Fibroblast of gingiva (primary cell): ENCODE measurements at places on chromosomes 5 and 9.

DNA sequence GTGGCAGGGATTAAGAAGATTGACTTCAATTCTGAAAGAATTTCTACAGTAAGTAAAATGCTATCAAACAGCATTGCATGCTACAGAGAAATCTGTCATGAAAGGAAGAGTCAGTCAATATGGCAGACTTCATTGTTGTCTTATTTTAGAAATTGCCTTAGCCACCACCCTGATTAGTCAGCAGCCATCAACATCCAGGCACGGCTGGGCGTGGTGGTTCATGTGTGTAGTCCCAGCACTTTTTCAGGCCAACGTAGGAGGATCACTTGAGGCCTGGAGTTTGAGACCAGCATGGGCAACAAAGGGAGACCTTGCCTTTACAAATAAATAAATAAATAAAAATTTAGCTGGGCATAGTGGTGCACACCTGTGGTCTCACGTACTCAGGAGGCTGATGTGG is 46.6 kb downstream of the RMI1 start:
- DNase-seq, result no peak

DNA sequence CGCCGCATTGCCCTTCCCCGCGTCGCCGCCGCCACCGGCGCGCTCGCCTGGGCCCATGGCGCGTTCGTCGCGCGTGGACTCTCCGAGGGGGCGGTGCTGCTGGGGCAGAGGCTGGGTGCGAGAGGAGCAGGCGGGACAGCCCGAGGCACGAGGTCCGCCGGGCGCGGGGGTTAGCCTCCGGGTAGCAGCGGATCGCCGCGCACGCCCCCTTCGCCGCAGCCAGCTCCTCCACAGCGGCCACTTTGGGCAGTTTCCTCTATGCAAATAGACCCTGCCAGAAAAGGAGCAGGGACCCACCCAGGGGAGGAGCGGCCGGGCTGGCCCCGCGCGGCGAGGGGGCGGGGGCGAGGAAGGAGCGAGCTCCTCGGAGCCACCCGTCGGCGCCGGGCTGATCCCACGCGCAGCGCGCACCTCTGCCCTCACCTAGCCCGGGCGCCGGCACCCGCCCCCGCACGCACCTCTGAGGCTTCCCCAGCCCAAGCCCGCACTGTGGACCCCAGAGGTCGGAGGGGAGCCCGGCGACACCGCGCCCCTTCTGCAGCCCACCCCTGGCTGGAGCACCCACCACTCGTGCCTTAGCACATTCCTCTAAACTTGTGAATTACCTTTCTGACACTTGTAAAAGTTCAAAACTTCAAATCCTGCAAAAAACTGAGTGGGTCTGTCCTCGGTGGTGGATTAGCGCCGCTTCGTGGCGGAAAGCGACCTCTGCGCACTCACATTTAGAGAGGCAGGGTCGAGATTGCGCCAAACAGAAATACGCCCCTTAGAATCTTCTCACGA is at the start of gene COL23A1:
TSS of gene COL23A1 (minus strand) at position 253 of the 783 bp plus-strand sequence.
- DNase-seq, result peak; percentile 37

DNA sequence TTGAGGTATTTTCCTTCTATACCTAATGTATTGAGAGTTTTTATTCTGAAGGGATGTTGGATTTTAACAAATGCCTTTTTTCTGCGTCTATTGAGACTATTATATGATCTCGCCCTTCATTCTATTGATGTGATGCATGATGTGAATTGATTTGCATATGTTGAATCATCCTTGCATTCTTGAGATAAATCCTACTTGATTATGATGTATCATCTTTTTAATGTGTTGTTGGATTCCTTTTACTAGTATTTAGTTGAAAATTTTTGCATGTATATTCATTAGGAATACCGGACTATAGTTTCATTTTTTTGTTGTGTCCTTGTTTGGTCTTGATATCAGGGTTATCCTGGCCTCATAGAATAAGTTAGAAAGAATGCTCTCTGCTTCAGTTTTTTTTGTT is 169.7 kb downstream of the NPR3 start:
- no peak for DNase-seq

- no peak for DNase-seq
These were observed 63.7 kb upstream of the PRSS3 start for GRCh38 chr9:33731625-33732024.

DNA sequence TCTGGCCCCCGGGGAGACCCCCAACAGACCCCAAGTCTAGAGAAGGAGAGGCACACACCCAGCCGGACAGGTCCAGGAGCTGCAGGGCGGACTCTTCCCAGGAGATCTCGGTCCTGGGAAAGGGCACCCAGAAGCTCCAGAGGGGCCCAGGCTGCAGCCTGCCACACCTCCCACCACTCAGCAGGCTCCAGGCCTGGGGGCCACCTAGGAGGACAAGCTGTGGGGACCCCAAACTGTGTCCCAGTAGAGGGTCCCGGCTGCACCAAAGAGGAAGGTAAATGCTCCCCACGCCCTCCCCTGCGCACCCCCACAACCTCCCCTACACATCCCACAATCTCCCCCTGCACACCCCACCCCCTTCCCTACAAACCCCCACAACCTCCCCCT is 48.5 kb downstream of the PLEKHG4B start:
- DNase-seq, result no peak

DNA sequence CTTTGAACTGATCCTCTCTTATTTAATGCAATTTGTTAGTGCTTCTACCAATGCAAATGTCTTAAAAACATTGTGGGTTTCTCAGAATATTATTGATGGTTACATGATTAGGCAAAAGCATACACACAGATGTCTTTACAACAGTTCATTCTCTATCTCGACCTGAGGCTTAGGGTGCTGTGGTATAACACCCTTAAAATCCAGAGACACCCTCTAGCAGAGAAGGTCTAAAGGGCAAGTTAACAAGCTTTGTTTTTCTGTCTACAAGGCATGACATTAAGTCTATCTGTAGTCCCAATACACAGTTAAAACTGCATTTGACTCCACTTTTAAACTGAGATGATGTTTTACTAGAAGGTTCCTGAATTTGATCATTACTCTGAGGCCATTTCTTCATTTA is 518.7 kb upstream of the MEF2C start:
- DNase-seq, result no peak

- no peak for DNase-seq
These were observed 138.8 kb downstream of the TRPM6 start for GRCh38 chr9:74748966-74749365.
